ENCODE measurements at places on chromosomes 2 and 18.

DNA sequence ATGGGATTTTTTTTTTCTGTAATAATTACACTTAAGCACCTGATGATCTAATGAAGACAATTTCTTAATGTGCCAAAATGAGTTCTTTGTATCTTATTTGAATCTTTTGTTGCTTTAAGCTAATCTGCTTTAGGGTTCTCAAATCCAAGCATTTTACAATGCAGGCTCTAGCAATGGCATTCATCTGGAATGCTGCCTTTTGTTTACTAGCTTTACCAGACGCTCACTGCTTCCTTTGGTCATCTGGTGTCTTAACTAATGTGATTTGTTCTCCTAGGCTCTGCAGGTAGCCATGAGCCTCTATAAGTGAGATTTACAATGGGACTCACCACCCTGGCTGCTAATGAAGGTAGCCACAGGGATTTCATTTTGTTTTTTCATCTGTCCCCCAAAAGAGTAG lies 100.3 kb downstream of the GREB1L start:
- DNase-seq, result no peak

GRCh38 chr2:64651590-64651989 lies 2.1 kb downstream of the SERTAD2 start:
- DNase-seq, result no peak

GRCh38 chr2:176174382-176174823 lies 14.1 kb upstream of the HOXD1 start:
- no peak for DNase-seq

GRCh38 chr18:57819671-57820460 lies 16.8 kb upstream of the ATP8B1 start:
- DNase-seq, result no peak

- DNase-seq, result no peak
These were observed 42.0 kb upstream of the IL1R1 start for GRCh38 chr2:102100371-102101096.

GRCh38 chr18:64233851-64234250 lies 85.0 kb upstream of the LINC00305 start:
- no peak for DNase-seq

DNA sequence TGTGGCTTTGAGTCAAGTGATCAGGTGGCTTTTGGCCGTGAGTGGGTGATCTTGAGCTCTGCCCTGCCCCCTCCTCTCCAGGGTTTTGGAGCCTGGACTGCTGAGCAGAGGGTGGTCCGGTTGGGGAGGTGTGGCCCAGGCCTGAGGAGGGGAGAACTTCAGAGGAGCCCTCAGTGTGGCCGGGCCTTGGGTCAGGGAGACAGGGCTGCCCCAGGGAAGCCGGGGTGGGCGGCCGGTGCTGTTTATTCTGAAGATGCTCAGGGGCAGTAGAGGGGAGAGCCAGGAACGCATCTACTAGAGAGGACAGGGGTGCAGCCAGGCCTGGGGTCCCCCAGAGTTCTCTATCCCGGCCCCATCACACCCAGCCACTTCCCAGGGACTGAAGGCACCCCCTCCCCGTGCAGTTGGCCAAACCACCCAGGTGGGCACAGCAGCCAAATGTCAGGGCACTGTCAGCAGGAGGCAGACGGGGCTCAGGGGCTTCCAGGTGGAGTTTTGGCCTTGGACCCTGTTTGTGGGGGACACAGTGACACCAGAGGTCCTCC lies 963 bp downstream of the ERFE start:
- no peak for DNase-seq

DNA sequence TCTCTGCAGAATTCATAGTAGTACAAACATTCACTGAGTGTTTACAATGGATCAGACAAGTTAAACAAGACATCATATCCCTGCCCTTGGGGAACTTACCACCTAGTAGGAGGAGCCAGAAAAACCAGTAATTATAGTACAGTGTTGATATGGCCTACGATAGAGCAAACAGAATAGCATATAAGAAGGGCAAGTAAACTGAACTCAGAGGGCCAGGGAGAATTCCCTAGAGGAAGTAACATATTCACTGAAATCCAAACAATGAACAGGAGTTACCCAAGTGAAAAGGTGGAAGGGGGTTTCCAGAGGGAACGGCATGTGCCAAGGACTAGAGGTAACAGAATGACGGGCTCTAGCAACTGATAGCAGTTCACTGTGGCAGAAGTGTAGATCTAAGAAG lies 34.1 kb downstream of the NHEJ1 start:
- DNase-seq, result no peak

DNA sequence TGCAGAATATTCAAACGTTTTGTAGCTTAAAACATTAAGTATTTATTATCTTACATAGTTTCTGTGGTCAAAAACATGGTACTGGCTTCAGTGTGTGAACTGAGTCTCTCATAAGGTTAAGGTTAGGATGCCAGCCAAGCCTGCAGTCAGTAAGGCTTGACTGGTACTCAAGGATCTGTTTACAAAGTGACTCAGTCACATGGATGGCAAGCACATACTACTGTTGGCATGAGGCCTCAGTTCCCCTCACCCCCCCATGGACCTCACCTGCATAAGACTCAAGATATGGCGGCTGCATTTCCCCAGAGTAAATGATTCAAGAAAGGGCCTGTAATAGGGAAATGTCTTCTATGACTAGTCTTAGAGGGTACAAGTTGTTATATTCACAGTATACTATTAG lies 1167.5 kb downstream of the DPP10 start:
- DNase-seq, result no peak

- DNase-seq, result no peak
These were observed 37.1 kb downstream of the ARHGEF4 start for GRCh38 chr2:130873700-130874346.

DNA sequence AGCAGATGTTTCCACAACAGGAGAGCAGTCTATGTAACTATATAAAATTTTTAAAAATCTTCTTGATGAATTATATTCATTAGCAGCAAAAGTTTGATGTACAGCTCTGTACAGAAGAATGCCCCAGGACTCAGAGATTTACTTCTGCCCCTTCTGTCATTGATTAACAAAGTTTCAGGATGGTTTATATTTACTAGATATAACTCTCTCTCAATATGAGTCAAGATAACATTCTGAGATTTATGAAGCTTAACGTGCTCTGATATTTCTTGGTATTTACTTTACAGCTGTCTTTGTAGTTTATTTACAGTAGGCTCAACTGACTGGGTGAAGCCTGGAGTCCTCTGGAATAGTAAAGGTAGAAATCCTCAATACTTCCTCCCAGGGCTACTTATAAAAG lies 93.6 kb upstream of the HNMT start:
- DNase-seq, result no peak

GRCh38 chr2:58207189-58207588 lies 33.9 kb downstream of the FANCL start:
- DNase-seq, result no peak

DNA sequence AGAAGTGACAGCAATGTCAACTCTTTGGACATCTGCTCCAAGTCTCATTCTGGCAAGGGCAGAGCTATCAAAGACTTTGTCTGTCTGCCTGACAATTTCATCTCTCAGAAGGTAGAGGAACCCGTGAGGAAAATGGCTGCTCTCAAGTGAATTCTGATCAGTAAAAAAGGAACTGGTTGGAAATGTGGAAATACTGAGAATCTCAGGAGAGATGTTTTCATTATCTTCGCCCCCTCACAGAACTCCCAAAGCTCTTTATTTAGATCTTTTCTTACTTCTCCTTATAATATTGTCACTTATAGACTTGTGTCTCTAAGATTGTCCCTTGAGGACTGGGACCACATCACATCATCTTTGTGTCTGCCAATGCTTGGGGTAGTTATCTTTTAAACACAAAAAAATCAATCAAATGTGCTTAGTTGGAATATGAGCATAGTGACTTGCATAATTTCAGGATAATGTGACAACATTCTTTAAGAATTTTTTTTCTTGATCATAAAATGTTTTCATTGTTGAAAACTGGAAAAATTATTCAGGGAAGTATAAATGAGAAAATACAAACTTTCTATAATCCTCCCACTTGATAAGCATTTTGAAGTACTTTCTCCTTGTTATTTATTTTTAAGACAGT lies 68.2 kb upstream of the ITGB6 start:
- no peak for DNase-seq

- no peak for DNase-seq
These were observed 36.3 kb downstream of the SPAG16 start for GRCh38 chr2:213320604-213321003.

- no peak for DNase-seq
These were observed 246.4 kb upstream of the HDAC4 start for GRCh38 chr2:239647052-239647819.

DNA sequence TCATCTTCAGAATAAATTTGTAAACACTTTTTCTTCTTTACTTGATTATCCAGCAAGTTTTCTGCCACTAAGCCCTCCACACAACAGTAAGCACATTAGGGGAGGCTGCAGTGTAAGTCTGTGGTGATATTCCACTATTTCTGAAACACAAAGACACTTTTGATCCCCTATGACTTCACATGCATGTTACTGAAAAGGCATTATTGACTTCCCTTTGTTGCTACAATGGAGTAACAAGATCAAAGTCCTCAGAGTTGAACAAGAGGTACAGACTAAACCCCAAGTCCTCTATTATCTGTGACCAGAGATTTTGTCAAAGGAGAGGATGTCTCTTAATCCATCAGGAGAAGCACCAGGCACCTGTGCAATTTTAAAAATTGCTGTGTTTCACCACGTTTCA lies 157.9 kb downstream of the CD226 start:
- no peak for DNase-seq

DNA sequence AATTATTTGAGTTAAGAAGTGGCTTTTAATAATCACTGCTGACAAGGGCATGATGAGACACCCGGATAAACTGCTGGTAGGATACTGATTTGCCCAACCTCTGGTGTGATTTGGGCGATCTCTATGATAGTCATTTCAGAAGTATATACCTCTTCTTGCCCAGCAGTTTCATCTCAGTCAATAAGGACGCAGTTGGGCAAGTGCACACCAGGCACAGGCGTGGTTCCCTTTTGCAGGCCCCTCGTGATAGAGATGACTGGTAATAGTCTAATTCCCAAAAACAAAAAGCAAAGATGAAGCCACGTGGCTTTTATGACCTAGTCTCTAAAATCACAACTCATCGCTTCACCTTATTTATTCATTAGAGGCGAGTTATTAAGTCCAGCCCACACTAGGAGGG lies 246.4 kb downstream of the PRKCE start:
- DNase-seq, result no peak

DNA sequence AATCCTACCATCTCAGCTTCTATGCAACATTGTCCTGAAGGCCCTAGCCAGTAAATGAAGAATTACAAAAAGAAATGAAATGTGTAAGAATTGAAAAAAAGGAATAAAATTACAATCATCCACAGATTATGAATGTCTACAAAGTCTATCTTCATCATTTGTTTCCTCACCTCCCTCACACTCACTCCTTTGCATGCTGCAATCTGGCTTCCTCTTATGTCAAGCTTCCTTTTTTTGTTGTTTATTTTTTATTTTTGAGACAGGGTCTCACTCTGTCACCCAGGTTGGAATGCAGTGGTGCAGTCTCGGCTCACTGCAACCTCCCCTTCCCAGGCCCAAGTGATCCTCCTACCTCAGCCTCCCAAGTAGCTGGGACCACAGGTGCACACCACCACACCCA lies 129.0 kb downstream of the CABYR start:
- DNase-seq, result no peak

GRCh38 chr2:237221443-237221842 lies 135.8 kb downstream of the COPS8 start:
- no peak for DNase-seq

DNA sequence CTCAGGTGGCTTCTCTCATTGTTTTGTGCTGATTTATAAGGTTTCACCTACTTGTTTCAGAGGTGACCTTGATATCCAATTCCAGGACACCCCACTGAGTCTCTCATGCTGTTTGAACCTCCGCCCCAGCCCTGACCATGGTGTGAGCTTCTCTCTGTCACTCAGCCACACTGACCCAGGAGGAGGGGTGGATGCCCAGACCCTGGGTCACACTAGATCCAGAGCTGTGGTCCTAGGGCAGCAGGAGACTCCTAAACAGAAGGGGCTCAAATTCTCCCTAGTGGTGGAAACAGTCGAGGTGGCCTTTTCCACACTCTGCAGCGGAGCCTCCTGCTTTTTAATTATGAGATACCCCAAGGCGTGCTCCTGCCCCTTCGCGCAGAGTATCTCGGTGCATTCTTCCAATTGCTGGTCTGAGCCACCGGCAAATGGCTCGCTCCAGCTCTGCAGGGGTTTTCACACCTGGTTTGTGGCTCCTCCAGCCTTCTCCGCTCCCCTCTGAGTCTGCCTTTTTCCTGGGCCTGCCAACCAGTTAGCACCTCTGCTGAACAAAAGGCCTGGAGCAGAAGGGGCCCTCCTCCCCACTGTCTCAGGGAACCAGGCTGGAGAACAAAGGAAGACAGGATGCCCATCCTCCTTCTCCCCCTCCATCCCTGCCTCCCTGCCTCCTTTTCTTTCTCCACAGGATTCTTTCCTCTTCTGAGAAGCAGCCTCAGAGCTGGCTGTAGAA lies 147.3 kb upstream of the SPRED2 start:
- DNase-seq, result no peak

- no peak for DNase-seq
These were observed 490.6 kb downstream of the IRS1 start for GRCh38 chr2:226308986-226309385.

DNA sequence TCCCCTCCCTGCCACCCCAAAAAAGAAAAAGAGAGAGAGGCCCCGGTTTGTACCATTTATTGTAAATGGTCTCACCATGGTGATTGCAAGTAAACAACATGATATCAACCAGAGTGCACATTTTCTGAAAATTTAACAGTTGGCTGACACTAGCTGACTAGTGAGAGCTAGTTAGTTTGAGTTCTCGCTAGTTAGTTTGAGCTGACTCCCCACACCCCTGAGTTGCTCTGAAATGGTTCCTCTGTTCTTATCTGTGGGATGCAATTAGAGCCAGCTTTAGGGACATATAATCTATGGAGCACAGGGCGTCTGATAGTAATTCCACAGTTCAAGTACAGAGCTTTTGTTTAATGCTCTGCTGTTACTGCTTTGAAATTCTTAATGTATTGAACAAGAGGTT lies 13.1 kb downstream of the CASP10 start:
- no peak for DNase-seq

GRCh38 chr2:230330725-230331124 lies 3.7 kb downstream of the SP140L start:
- no peak for DNase-seq

GRCh38 chr2:69224512-69224837 lies 162.6 kb downstream of the GFPT1 start:
- no peak for DNase-seq

DNA sequence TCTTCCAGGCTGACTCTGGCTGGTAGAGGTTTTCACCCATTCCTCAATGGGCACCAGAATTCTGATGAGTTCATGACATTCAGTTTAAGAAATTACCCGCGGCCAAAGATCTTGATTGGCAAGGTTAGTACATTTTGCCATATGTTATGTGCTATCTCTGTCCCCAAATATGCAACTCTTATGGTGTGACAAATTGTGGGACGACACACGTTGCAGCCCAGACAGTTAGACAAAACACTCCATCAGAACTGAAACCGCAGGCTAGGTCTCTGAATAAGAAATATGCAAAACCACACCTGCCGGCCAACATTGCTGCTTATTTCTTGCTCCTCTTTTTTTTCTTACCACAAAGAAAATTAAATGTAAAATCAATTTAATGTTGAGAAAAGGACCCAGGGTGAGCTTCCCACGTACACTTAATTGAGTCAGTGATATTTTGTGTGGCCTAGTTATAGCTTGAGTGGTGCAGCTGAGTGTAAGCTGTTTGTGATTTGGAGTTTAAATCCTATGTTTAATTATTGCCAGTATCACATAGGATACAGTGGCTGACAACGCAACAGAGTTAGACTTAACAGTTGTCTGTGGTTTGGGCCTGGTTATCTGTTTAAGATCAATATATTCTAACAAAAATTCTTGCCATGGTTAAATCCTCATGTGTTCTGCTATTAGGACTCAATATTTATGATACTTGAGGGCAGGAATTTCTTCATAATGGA lies 35.7 kb upstream of the LTBP1 start:
- no peak for DNase-seq

- no peak for DNase-seq
These were observed 10.6 kb downstream of the RNU2-63P start for GRCh38 chr2:88005776-88006175.
